Hindlimb muscle (tissue), 1 donor: ENCODE measurements at places on chromosomes 11 and 22. TPM values are rescaled to one million over a fixed set of nuclear protein-coding genes. Genes with fewer than 3 reads are reported as not detected.
A peak's percentile ranks its signal among the peaks of the same experiment; 100 is the strongest.

The OR51I1 gene
- not detected for polyA plus RNA-seq

The SCGB2A2 gene
- not detected for polyA plus RNA-seq

The KCTD14 gene
- polyA plus RNA-seq: 1.2 TPM

The BTBD18 gene
- 0.15 TPM for polyA plus RNA-seq

The NLRP10 gene
- not detected for polyA plus RNA-seq

- DNase-seq: no peak
Observed at GRCh38 chr11:73651252-73651651, 4.9 kb downstream of the PLEKHB1 start.

- no peak for DNase-seq
Observed at GRCh38 chr22:41305646-41306045, 4.3 kb downstream of the ZC3H7B start.

- DNase-seq: no peak
Observed at GRCh38 chr22:30305906-30306626, 16.8 kb upstream of the CASTOR1 start.

DNA sequence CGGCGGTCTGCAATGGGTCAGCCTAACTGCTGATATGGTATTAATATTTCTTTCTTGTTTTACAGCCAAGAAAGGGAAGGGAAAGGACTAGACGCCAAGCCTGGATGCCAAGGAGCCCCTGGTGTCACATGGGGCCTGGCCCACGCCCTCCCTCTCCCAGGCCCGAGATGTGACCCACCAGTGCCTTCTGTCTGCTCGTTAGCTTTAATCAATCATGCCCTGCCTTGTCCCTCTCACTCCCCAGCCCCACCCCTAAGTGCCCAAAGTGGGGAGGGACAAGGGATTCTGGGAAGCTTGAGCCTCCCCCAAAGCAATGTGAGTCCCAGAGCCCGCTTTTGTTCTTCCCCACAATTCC, 1.9 kb downstream of the MDK start:
- DNase-seq: no peak

- DNase-seq: no peak
Observed at GRCh38 chr11:128195057-128195751, 392.2 kb downstream of the ETS1 start.

DNA sequence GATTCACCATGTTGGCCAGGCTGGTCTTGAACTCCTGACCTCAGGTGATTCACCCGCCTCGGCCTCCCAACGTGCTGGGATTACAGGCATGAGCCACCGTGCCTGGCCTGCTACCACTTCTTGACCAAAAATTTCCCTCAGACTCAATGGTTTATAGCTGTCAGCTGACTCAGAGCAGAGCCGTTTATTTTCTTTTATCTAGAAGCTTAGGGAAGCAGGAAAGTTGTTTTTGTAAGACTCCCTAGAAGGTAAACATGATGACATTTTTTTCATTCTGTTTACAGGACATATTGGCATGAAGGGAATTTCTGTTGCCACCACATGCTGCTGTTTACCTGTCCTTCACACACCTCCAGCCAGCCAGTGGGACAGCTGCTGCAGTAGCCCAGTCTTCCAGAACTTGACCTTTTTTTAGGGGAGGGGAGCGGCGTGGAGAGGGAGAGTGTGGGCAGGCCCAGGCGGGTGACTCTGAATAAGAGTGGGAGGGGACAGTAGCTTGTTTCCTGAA, 56.1 kb upstream of the PTPRJ start:
- no peak for DNase-seq

GRCh38 chr11:78985663-78986062, 411.0 kb upstream of the NARS2 start:
- DNase-seq: no peak

DNA sequence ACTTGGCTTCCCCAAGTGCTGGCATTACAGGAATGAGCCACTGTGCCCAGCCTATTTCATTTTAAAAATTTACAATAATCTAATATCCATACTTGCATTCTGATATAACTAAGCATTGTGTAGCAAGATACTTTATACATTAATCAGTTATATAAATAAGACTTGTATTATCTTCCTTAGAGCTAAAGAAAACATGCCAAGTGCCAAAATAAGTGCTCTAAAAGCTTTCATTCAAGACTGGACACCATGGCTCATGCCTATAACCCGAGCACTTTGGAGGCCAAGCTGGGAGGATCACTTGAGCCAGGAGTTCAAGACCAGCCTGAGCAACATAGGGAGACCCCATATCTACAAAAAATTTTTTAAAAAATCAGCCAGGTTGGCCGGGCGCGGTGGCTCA, 78.3 kb upstream of the CHRM4 start:
- no peak for DNase-seq

- DNase-seq: no peak
Observed at GRCh38 chr22:39715778-39716495, 145.4 kb downstream of the CACNA1I start.

DNA sequence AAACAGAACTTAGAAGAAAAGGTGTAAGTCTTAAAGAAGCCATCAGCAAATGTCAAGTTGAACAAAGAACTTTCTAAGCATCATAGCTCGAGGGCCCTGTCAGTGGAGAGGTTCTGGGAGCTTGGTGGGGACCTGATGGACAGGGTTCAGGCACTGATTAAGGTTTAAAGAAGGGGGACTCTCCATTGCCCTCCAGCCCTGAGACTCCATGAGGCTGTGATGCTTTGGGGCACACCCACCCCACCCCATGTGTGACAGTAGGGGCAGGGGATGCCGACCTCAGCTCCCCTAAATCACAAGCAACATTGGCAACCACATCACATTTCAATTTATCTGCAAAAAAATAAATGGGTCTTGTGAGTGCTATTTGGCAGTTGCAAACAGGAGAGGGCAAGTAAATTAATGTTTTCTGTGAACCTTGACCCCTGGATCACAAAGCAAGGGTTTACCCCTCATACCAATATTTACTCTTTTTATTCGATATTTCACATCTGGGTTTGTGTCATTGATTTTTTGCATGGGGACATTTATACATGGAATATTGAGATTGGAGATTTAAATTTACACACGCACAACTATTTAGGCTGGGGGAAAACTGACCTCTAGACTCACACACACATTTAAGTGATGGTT, 37.1 kb upstream of the ANO1 start:
- no peak for DNase-seq

GRCh38 chr11:12871788-12872321, 137.3 kb upstream of the RASSF10 start:
- no peak for DNase-seq

DNA sequence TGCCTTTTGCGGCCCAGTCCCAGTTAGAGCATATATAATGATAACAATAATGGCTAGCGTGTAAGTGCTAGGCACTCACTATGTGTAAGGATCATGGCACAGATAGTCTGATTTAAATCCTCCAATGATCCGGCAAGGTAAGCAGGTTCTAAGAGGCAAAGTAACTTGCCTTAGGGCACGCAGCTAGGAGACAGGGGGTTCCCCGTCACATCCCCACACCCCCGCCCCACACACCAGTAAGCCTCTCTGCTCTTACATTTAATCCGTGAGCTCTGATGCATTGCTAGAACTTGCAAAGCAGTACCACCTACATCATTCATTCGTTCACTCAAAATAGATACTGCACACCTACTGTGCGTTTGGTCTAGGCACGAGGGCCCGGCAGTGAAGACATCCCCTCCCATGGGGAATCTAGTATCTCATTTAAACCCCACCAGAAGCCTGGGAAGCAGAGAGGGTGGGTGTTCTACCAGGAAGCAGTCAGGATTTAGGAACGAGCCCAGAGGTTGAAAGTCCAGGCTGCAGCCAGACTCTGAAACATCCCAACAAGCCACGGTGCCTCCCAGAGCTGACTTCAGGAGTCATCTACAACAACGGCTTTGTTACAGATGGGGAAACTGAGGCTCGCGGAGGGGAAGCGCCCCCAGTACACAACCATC, 20.6 kb downstream of the TMPRSS6 start:
- no peak for DNase-seq

GRCh38 chr22:33920197-33920540, at the start of gene LARGE1:
Gene LARGE1, minus strand, starts transcription at chr22:33920476.
- peak; percentile 22 for DNase-seq

GRCh38 chr11:83156996-83157593, at the start of gene PCF11:
Gene PCF11, plus strand, starts transcription at chr11:83157131. Its CDS starts 309 bp downstream, at chr11:83157440.
- DNase-seq: no peak
